ENCODE measurements at places on chromosomes 2 and 18. TPM values are rescaled to one million over a fixed set of nuclear protein-coding genes. Genes with fewer than 3 reads are reported as not detected.

- no peak for DNase-seq
Observed at GRCh38 chr2:114119862-114120261, 230.0 kb downstream of the ACTR3 start.

The EVA1A gene
- 114 TPM for total RNA-seq

GRCh38 chr2:81976998-81977397 is 1672.4 kb upstream of the LRRTM1 start:
- no peak for DNase-seq

- DNase-seq, result no peak
Observed at GRCh38 chr2:200254773-200255172, 51.7 kb upstream of the SPATS2L start.

GRCh38 chr2:111157071-111157661 is 36.5 kb downstream of the BCL2L11 start:
- no peak for DNase-seq

DNA sequence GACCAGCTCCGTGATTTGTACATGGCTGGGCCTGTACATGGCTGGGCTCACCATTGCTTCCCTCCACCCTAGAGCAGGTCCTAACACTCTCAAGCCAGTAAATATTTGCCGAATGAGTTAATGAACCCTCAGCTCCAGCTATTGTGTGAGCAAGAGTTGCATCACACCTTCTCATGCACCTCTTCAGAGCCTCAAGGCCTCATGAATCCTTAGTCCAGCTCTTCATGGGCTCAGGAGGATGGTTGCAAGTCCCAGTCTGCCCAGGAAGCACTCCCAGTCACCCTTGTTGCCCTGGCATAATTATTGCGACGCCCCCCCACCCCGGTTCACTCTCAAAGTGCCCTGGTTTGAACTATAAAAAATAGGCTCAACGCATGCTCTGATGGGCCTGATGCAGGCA is 30.1 kb upstream of the GNAL start:
- DNase-seq, result no peak

GRCh38 chr2:241052677-241053360 is 49.3 kb downstream of the MTERF4 start:
- no peak for DNase-seq

GRCh38 chr2:127607399-127607908 is 38.5 kb upstream of the GPR17 start:
- no peak for DNase-seq

The BUB1 gene
- 11.5 TPM for total RNA-seq

The ANKRD30B gene
- total RNA-seq, result 0.70 TPM

The TDRD15 gene
- total RNA-seq, result not detected

GRCh38 chr2:8602809-8603208 is 79.0 kb upstream of the ID2 start:
- no peak for DNase-seq

The MPP4 gene
- 24.4 TPM for total RNA-seq

DNA sequence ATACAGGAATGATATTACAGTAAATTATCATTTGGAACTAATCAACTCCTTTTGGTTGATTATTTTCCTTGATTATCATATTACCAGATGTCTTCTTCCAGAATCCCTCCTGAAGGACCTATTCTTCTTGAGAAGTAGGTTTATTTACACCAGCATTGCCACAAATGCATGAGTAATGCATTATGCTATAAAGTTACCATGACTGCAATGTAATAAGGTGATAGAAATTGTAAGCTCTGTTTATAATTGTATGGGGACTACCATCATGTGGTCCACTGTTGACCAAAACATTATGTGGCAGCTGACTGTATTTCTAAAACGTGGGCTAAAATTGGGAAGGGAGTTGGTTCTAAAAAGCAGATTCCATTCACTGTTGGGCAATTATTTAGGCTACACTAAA is 602.2 kb downstream of the NYAP2 start:
- DNase-seq, result no peak

DNA sequence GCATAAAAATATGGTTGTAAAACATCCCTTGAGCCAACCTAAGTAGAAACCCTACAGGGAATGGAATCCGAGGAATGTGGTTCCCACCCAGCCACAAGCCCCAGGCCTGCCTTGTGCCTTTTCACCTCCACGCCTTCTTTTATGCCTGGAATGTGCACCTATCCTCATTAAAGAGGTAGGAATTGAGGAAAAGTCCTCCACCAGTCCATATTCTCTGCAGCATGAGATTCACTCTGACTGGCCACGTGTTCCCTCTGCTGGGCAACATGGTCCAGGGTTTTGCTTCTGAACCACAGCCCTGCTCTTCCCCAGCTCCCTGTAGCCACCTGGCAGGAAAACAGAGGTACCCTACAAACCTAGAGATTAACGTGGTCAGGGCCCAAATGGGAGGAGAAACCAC is 787.9 kb upstream of the RAB6C start:
- DNase-seq, result no peak

The MRPL19 gene
- 42.4 TPM for total RNA-seq

Data from glomerular endothelial cell (primary cell).